A673 (cell line): ENCODE measurements at places on chromosomes 11 and 22.

DNA sequence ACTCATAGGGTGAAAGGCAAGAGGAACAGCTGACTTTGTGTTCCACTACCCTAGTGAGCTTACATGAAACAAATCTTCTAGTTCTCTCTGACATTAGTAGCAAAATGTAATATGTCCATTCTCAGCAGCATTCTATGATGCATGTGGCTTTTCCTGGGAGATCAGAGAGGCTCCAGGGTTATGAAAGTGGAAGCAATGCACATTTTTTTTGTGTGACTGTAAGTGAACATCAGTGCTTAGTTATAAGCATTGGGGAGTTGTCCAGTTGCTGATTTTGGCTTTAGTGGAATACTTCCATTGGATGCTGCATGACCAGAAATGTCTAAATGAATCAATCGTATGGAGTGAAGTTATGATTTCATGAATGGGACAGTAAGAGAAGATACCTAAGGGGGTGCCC, 255.9 kb downstream of the FAT3 start:
- DNase-seq = no peak

- no peak for DNase-seq
Measured at GRCh38 chr11:131692151-131692550, 321.7 kb downstream of the NTM start.

DNA sequence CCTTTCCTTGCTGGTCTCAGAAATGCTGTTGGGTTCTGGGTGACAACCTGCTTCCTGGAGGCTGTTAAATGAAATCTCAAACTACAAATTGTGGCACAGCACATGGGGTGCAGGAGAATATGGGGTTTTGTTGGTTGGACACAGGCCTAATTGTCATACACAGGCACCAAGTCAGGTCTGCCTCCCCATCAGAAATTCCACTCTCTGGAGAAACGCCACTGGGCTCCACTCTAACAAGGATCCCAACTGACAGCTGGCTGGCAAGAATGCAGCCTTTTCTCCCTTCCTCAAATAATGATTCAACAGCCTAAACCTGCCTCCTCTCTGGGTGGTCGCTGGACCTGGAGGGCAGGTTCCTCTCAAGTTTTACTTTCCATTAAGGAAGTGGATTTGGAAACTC, 177.8 kb upstream of the NARS2 start:
- no peak for DNase-seq

- DNase-seq = no peak
Measured at GRCh38 chr11:12222055-12222792, 111.8 kb downstream of the MICAL2 start.

GRCh38 chr11:10317151-10317755, 12.4 kb downstream of the ADM start:
- no peak for DNase-seq
